ENCODE measurements at places on chromosomes 2 and 18. TPM values are rescaled to one million over a fixed set of nuclear protein-coding genes. Genes with fewer than 3 reads are reported as not detected.

DNA sequence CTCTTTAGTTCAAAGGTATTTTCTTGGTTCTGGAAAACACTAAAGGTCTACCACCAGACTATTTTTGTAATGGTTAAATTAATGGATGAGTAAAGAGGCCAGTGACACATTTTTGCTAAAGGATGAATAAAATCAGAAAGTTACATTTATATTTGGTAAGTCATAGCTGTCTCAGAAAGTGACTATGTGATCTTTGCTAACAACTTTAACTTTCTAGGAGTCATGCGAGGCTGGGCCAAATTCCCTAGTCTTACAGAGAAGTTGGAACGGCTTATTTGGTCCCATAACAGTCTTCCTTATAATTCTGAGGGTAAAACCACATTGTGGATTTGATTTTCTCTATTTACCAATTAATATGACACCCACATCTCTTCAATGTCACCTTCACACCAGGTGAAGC is 198.1 kb downstream of the PDE1A start:
- H3K4me3 ChIP-seq = no peak overlapping the region
- H3K4me1 ChIP-seq = no peaks in the 10 kb centered on the region
- DNase-seq = no peak
- H3K27me3 ChIP-seq = no peaks in the 10 kb centered on the region
- H3K27ac ChIP-seq = no peak overlapping the region

GRCh38 chr2:206225435-206226232 is 48.8 kb upstream of the ZDBF2 start:
- H3K4me3 ChIP-seq = no peak overlapping the region
- DNase-seq = no peak
- peaks cover 16% of the 10 kb centered on the region for H3K27me3 ChIP-seq
- H3K36me3 ChIP-seq = peaks cover 2% of the 10 kb centered on the region

- no peaks in the 10 kb centered on the region for H3K4me1 ChIP-seq
- H3K36me3 ChIP-seq = no peaks in the 10 kb centered on the region
- no peak overlapping the region for H3K4me3 ChIP-seq
- H3K27me3 ChIP-seq = peaks cover 6% of the 10 kb centered on the region
Measured at GRCh38 chr2:160252278-160252887, 52.3 kb upstream of the ITGB6 start.

- H3K4me1 ChIP-seq = peaks cover 18% of the 10 kb centered on the region
- no peak for DNase-seq
- no peak overlapping the region for H3K27ac ChIP-seq
- no peak overlapping the region for H3K4me3 ChIP-seq
- H3K27me3 ChIP-seq = no peaks in the 10 kb centered on the region
Measured at GRCh38 chr2:177164131-177164530, 48.5 kb upstream of the HNRNPA3 start.

- no peaks in the 10 kb centered on the region for H3K27me3 ChIP-seq
- no peak overlapping the region for H3K27ac ChIP-seq
- no peaks in the 10 kb centered on the region for H3K36me3 ChIP-seq
- DNase-seq = no peak
Measured at GRCh38 chr2:114405247-114406116, 37.0 kb upstream of the DPP10 start.

DNA sequence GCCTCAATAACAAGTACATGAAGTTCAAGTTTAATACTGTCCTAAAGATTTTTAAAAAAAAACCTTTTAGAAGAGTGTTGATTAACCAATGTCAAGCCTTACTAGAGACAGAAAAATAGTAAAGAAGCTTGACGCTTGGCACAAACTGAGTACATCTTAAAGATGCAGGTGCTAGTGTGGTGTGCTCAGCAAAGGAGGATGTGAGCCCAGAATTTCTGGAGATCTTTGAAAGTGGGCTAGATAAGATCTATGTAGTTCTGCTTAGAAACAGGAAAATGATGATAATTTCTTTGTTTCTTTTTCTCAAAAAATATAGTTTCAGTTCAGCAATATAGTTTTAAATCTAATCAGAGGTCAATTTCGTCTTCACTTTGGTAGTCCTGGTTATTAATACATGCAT is 118.3 kb upstream of the KLHL14 start:
- no peak for DNase-seq
- H3K4me3 ChIP-seq = no peak overlapping the region
- H3K4me1 ChIP-seq = no peaks in the 10 kb centered on the region

DNA sequence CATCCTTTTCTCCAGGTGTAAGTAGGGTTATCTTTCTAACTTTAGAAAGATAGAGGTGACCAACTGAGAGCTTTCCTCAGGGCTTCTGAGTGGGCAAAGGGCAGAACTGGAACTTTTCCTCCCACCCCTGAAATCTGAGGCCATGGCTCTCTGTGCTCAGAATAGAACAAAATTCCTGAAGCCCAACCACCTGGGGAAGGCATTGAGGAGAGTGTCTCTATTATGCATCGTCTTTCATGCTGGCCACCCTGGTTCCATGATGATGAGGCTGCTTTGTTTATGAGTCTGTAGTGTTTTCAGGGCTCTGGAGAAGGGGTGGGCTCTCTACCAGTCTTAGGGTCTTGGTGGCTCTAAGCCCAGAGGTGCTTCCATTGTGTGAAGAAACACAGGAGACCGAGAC is 30.7 kb upstream of the IL1R1 start:
- no peak for DNase-seq
- H3K4me3 ChIP-seq = no peak overlapping the region

GRCh38 chr2:241157841-241158545 is 7.7 kb downstream of the PPP1R7 start:
- H3K27ac ChIP-seq = no peak overlapping the region
- no peaks in the 10 kb centered on the region for H3K27me3 ChIP-seq
- H3K4me3 ChIP-seq = no peak overlapping the region
- no peak for DNase-seq

DNA sequence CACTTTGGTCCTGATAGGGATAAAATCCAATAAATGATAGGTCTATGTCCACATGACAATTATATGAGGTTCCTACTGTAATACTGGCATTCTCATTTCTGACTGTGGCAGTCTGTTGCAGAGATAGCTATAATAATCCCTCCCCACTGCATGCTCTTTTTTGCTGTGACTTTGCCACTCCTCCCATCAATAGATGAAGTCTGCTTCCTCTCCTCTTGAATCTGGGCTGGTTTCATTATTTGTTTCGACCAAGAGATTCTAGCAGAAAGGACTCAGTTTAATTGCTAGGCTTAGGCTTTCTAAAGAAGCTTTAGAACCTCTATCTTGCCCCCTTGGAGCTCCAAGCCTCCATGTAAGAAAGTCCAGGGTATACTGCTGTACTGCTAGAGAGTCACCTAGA is 23.3 kb upstream of the CREB1 start:
- H3K4me1 ChIP-seq = peaks cover 39% of the 10 kb centered on the region
- no peak for DNase-seq
- H3K36me3 ChIP-seq = peaks cover 3% of the 10 kb centered on the region
- peak overlapping the region; percentile 86 for H3K27ac ChIP-seq
- H3K4me3 ChIP-seq = no peak overlapping the region

DNA sequence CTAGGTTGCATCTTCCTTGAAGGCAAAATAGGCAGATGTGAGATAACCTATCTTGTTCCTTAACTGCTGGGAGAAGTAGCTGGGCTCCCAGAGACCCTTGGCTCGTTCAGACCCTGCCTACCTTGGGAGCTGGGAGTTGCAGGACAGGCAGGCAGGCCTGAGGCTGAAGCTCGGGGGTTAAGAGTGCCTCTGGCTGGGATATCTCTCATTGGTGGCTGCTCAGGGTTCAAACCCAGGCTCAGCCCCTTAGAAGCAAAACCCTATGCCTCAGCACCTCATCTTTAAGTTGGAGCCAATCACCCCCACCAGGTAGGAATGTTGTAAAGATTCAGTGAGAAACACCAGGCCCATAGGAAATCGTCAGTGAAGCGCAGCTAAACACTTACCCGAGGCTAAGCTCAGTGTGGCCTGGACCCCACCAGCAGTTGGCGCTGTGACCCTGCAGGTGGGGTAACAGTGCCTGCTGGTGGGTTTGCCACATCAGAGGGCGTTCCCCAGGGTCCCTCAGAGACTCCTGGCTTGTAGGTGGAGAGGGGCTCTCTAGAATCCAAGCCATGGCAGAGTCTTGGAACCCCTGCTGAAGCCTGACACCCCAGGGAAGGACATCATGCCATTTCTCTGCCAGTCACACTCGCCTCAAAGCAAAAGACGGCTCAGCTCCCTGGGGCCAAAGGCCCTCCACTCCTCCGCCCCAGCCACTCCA is 54.6 kb upstream of the GPR17 start:
- H3K4me1 ChIP-seq = no peaks in the 10 kb centered on the region
- H3K27me3 ChIP-seq = no peaks in the 10 kb centered on the region
- H3K4me3 ChIP-seq = no peak overlapping the region
- no peak overlapping the region for H3K27ac ChIP-seq
- DNase-seq = peak; percentile 78

- H3K4me1 ChIP-seq = no peaks in the 10 kb centered on the region
- no peak overlapping the region for H3K27ac ChIP-seq
- peak; percentile 15 for DNase-seq
- peaks cover 10% of the 10 kb centered on the region for H3K27me3 ChIP-seq
- H3K4me3 ChIP-seq = no peak overlapping the region
Measured at GRCh38 chr18:72672364-72673184, 128.4 kb upstream of the CBLN2 start.

GRCh38 chr2:7567646-7568045 is 650.4 kb downstream of the RNF144A start:
- H3K27me3 ChIP-seq = no peaks in the 10 kb centered on the region
- H3K4me3 ChIP-seq = peak overlapping the region; percentile 36
- peak overlapping the region; percentile 82 for H3K27ac ChIP-seq
- H3K4me1 ChIP-seq = peaks cover 58% of the 10 kb centered on the region
- peak; percentile 82 for DNase-seq

Gene CRYGD
- total RNA-seq = not detected

Gene KIF5C
- 18.6 TPM for total RNA-seq

Gene TYW5
- 7.9 TPM for total RNA-seq

Gene SLC5A7
- total RNA-seq = not detected

Gene AGAP1
- 1.1 TPM for total RNA-seq

Gene PJVK
- total RNA-seq = 2.0 TPM

Gene SGPP2
- 7.1 TPM for total RNA-seq

Data from activated naive CD4-positive, alpha-beta T cell treated with anti-CD3 and anti-CD28 coated beads for 36 hours (primary cell).